ENCODE measurements at places on chromosomes 1 and 21.

DNA sequence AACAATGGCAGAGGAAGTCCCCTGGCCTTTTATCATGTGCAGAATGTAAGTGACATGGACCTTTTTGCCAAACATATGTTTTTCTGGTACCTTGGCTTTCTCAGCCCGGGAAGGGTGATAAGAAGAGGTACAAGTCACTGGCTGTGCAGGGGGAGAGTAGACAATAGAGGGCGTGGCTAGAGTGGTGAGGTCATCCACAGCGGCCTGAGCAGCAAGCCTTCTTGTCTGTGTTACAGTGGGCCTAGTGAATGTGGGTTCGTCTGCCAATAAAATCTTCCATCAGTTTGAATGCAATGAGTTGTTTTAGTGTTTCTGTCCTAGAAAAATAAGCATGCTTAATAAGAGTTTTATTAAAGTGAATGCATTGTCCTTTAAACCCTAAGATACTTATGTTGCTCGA is 59.0 kb upstream of the PGD start:
- DNase-seq: no peak

DNA sequence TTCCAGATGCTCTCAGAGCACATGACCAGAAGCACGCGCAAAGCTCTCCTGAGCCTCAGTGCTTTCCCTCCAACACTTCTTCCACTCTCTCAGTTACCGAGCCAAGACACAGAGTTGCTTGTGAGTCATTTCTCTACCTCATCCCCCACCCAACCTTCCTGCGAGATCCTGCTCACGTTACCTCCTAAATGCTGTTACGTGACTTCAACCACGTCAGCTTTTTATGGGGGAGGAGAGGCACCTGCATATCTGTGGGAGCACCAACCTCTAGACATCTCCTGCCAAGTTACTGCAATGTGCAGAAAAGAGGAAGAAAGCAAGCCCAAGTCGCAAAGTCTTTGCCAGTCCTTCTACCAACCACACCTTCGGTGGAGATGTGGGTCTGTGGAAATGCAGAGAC is 27.2 kb upstream of the ERG start:
- no peak for DNase-seq

DNA sequence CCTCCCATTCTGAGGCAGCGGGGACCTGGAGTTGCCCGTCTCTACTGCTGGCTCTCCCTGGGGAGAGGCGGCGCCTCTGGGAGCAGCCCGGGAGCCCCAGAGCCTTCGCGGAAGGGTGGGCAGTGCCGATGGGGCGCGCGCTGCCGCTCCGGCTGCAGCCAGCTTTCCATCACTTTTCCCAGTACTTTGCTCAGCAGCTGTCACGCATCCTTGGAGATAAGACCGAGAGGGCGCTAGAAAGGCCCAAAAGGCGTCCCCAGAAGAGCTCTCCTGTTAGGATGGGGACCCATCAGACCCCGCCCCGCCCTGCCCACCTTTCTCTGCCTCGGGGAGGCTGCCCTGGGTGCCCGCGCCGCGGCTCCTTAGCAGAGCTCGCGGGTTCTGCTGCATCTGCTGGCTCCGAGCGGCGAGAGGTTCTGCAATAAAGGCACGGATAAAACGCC is 534 bp downstream of the KCNH1 start:
- no peak for DNase-seq

DNA sequence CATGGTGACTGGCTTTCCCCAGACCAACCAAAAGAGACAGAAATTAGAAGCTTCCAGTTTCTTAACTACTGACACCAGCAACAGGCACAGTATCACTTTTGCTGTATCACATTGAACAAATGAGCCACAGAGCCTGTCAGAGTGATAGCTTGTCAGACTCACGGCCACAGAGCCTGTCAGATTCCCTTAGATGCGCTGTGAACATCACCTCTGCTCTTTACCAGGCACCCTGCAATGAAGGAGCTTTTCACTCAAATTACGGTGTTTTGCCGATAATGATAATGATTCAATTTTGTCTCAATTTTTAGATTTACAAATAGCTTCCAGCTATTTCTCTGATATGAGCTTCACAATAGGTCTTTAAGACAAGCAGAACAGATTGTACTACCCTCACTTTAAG is 107.9 kb upstream of the GNG12 start:
- no peak for DNase-seq

DNA sequence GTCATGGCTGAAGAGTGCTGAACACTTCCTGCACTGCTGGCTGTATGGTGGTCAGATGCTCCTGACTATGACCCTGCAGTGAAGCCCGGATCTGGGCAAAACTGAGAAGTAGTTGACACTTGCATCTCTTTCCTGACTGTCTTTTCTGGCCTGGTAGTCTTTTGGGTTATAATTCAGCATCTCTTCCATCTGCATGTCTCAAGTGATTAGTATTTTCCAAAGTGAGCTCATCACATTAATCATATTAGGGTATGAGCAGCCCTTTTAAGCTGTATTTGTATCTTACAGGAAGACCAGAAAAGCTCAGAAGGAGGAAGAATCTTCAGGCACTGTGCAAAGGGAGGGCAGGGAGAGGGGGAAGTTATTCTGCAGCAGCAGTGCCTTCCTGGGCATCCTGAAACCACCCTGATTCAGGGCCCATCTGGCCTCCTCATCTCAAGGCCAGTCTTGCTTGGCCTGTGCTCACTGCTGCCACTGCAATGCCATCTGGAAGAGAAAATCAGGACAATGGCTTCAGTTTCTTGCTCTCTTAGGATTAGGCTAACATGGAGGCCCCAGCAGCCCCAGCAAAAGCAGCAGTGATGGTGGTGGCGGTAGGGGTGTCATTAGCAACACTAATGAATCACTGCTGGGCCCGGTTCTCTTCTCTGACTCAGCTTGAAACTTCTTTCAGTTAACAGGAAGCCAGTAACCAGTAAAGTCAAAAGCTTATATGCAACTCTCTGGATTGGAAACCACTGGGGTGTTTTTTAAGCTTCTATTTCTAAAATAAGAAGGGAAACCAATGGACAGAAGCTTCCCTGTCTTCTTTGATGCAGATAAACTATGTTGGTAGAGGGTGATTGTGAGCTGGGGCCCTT is 63.3 kb upstream of the WDR26 start:
- peak; percentile 15 for DNase-seq

GRCh38 chr1:54987919-54988705 is 7.7 kb downstream of the TMEM61 start:
- DNase-seq: no peak

DNA sequence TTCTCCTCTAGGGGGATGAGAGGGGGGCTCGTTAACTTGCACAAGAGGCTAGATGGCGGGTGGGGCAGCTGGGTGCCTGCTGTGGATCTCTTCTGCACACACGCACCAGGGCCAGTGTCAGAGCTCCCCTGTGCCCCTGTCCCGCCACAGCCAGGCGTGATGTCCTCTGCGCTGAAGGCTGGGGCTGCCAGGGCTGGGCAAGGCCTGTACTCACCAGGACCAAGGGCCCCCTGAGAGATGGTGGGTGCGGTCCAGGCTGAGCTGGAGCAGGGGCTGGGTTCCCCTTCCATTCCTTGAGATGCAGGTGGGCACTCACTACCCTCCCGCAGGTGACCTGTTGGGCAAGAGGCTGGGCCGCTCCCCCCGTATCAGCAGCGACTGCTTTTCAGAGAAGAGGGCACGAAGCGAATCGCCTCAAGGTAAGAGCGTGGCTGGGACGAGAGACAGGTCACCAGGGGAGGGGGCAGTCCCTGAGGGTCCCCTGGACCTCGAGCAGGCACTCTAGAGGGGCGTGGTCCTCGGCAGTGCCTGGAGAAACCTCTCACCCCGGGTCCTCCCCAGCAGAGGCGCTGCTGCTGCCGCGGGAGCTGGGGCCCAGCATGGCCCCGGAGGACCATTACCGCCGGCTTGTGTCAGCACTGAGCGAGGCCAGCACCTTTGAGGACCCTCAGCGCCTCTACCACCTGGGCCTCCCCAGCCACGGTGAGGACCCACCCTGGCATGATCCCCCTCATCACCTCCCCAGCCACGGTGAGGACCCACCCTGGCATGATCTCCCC is 15.2 kb downstream of the SAMD11 start:
- DNase-seq: no peak

DNA sequence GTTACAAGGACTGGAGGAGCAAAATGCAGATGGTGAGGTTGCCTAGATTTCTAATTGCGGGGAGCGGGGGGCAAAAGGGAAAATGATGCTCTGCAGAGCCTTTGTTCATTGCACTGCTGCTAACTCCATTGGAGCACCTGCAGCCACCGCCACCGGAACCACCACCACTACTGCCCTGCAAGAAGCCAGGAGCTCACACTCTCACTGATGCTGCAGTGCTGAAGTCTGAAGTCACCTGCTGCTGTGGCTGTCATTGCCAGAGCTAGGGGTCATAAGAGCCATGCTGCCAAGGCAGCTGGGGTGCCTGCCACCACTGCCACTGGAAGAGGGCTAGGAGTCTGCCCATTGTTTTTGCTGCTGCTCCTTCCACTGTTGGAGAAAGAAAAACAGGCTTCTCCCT is 7.3 kb upstream of the HPCAL4 start:
- no peak for DNase-seq

- no peak for DNase-seq
Observed at GRCh38 chr1:63991685-63992084, 211.7 kb upstream of the UBE2U start.

DNA sequence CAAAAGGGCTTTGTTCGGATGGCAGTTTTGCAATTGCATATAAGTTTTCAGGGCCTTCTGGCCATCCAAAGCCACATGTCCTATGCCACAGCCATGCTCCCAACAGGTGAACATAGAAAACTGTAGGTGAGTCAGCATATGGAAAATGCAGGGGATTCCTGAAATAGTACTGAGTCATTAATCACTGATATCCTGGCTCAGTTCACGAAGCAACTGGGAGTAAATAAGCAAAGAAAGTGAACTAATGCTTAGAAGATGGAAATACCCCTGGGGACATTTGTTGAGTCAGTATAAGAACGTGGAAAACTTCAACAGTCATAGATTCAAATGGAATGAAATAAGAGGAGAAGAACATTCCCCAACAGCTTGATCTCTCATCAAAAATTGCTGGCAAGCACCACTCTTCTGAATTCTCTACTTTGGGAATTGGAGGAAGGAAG is 148.9 kb upstream of the RUNX1 start:
- DNase-seq: no peak

GRCh38 chr1:23422241-23422877 is 2.2 kb downstream of the TCEA3 start:
- peak; percentile 47 for DNase-seq

- DNase-seq: no peak
Observed at GRCh38 chr1:224377676-224378006, 21.0 kb downstream of the CNIH4 start.

DNA sequence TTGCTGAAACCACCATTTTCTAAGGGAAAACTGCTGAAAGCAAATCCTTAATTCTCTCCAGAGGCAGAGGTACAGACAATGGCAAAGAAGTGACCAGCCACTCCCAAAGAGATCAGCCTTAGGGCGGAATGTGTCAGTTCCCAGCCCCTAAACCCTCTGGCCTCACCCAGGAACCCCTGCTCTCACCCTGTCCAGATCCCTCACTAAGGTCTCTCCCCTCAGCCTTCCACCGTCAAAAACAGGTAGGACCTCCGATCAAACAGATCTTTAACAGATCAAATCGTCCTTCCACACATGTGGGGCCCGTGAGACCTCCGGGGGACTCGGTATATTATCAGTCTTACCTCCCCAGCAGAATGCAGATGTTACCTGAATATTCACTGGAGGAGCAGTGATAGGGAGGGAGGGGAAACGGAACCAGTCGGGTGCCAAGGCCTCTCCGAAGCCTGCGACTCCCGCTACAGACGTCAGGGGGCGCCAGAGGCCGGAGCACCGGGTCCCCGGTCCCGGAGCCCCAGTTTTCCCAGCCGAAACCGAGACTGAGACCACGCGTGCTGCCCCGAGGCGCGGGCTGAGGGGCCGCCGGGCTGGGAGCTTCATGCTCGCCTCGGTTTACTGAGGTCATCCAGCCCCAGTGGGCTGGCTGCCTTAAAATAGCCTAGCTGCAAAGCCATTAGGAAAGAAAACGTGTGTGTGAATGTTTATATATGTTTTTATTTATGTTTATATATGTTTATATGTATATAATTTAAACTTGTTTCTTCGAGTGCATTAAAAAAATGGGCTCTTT is 23.6 kb downstream of the GPA33 start:
- DNase-seq: peak; percentile 59

- no peak for DNase-seq
Observed at GRCh38 chr21:32946654-32947053, 79.1 kb upstream of the OLIG2 start.

- no peak for DNase-seq
Observed at GRCh38 chr1:29551123-29551936, 315.0 kb downstream of the PTPRU start.

GRCh38 chr1:116712510-116712909 is 41.7 kb upstream of the CD2 start:
- no peak for DNase-seq

GRCh38 chr1:103942029-103942428 is 192.3 kb downstream of the AMY1C start:
- DNase-seq: no peak

- DNase-seq: no peak
Observed at GRCh38 chr1:21174654-21175323, 1.9 kb downstream of the EIF4G3 start.

- DNase-seq: no peak
Observed at GRCh38 chr1:67489643-67490042, 59.4 kb upstream of the SERBP1 start.

DNA sequence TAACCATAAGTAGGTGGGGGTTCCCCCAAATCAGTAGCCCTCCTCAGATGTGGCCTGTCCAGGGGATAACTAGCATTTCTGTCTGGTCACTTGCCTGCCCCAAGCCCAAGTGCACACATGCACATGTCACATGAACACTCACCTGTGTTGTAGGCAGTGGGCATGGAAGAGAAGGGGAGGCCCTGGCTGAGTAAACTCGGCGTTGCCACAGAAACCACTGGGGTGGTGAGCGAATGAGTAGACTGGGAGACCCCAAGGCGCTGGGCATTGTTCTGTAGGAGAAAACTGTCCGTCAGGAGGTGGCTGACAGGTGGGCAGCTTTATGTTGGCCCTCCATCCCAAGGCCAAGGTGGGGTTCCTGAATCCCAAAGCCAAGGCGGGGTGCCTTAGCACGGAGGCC is 25.6 kb downstream of the MEF2D start:
- no peak for DNase-seq

DNA sequence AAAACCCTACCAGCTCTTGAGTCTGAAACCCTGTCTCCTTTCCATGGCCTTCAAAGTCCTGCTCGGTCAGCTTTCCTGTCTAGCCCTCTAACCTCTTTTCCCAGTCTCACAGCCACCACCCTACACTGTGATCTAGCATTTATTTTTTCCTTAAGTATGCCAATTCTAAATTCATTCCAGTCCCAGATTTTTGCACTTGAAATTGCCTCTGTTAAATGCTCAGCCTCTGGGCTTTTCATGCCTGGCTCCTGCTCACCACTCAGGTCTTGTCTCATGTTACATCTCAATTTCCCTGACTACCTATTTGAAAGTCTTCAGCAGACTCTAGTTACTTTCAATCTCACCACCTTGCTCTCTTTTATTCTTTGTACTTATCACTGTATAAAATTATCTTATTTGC is 176.2 kb downstream of the ADGRL4 start:
- no peak for DNase-seq

DNA sequence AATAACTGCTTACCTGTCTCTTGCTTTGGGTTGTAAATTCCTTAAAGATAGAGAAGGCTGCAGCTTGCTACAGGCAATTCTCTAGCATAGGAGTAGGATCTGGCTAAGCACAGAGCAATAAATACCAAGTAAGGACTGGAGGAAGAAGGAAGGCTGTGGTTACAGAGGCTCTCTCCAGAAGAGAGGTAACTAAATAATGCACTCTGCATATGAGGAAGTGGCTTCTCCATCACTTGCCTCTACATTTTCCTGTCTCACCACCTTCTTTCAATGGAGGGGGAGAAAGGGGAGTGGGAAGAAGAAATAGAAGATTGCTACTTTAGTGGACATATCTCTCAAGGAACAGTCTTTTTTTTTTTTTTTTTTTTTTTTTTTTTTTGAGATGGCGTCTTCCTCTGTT is 60.9 kb upstream of the LAX1 start:
- no peak for DNase-seq

All from activated naive CD4-positive, alpha-beta T cell (primary cell).